ENCODE measurements at places on chromosomes 5 and 9.

DNA sequence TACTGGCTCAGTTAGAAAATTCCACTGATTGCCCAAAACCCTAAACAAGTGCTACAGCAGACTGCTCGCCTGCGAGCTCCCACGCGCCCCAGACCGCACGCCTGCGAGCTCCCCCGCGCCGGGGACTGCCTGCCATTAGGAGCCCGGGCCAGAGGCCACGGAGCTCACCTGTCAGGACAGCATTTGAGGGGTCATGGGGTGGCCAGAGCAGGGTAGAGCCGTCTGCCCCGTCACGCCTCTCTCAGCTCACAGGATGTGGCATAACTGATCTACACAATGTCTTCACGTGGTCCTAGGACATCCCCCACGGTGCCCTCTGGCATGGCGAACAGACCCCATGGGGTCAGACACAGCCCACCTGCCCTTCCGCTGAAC is 29.1 kb upstream of the LRRC14B start:
- no peak for DNase-seq

DNA sequence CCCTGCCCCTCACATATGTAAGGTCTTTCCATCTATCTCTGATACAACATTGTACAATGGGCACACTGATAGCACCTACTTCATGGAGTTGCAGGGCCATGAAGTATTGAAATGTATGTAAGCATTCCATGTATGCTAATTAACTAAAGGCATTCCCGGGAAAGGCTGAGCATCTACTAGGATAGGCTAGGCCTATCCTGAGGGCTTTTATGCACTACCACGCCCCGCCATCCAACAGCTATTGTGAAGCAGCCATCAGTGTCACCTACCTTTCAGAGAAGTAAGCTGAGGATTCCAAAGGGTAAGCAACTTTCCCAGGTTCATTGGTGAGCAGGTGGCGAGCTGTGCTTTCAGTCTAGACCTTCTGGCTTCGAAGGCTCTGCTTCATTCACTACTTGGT is 47.6 kb downstream of the NSG2 start:
- DNase-seq = no peak

DNA sequence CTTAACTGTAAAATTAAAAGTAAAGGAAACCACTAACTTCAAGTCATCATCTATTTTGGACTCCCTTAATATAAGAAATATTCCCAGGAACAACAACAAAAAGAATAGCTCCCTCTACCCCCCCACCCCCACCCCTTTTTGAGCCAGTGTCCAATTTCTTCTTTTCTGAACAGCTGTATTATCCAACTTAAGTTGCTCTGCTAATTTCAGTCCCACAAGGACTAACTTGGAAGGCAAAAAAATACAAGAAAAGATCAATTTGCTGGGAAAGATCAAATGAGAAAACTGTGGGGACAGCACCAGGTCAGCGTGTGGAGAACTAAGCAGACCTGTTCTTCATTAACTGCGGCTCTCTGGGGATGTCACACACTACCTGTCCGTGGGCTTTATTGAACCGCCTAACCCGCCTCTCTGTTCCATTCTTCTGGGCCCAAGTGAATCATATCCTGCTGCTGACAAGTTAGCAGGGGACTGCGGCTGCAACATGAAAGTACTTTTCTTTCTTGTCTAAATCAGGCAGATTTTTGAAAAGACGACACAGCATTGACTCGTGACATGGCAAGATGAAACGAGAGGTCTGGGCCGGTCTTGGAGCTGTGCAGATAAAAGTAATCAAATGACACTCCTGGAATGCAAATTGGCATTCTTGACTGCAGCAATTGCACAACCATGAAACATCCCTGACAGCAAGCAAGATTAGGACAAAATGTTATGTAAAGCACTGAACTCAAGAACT is 2.7 kb downstream of the BNC2 start:
- DNase-seq = no peak

GRCh38 chr5:75351139-75351926 is 14.3 kb downstream of the HMGCR start:
- no peak for DNase-seq

- DNase-seq = peak; percentile 75
Measured at GRCh38 chr9:33329117-33329563, 38.8 kb downstream of the NFX1 start.

- no peak for DNase-seq
Measured at GRCh38 chr9:652914-653313, 188.6 kb upstream of the DMRT1 start.

DNA sequence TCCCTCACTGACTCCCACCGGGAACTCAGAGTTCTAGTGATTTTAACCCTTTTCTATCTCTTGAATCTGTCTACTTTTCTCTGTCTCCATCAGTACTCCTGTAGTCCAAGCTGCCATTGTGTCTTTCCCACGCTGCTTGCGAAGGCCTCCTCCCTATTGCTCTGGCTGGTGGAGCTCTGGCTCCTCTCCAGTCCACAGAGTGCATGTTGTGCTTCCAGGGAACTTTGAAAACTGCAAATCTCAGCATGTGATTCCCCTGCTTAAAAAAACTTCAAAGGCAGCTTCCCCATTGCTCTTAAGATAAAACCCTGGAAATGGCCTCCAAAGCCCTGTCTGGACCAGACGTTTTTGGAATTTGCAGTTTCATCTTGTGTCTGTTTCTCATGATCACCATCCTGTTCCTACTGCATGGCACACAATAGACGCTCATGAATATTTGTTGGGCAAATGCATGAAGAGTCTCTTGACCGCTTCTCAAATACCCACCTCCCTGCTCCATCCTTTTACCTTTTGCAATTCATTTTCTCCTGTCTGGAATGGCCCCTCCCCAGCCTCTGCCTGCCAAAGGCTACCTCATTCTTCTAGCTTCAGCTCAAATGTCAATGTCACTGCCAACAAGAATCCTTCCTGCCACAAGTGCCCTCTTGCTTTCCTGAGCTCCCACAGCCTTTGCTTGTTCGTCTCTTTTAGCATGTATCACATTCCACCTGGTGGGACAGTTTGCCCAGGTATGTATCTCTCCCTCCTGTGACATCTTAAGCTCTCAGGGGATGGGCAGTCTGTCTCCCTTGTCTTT is 293.2 kb downstream of the ARHGAP26 start:
- DNase-seq = no peak

DNA sequence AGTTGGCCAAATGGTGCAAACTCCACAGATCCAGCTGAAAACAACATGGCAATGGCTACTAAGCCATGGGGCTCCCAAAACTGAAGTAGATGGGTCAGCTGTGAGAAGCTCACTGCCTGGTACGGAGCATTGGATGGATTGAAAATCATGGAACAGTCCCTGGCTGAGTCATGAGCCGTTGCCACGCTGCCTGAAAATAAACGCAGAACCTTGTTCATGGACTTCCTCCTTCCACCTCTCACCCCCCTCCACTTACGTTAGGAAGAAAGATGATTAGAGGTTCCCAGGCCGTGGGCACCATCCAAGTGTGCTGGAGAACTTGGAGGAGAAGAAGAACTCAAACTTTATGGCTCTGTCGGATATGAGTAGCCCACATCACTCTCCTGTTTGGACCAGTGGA is 6.8 kb upstream of the DIPK1B start:
- no peak for DNase-seq

- no peak for DNase-seq
Measured at GRCh38 chr9:26112724-26113123, 434.5 kb upstream of the TUSC1 start.

DNA sequence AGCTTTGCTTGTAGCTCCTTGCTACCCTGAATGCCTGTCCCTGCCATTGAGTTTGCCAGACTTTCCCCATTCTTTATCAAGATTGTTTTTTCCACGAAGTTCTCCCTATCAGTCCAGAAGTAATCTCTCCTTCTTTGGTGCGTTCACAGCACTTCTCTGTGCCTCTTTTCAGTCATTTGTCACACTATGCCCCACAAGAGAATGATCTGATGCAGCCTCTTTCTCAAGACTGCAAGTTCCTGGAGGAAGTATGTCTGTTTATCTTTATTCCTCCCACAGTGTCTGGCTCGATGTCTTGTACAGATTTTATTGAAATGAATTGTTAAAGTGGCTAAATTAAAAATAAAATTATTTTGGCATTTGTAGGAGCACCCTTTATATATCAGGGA is 99.3 kb downstream of the CCDC192 start:
- DNase-seq = no peak

- peak; percentile 74 for DNase-seq
Measured at GRCh38 chr5:33310451-33310850, 130.3 kb upstream of the TARS1 start.

DNA sequence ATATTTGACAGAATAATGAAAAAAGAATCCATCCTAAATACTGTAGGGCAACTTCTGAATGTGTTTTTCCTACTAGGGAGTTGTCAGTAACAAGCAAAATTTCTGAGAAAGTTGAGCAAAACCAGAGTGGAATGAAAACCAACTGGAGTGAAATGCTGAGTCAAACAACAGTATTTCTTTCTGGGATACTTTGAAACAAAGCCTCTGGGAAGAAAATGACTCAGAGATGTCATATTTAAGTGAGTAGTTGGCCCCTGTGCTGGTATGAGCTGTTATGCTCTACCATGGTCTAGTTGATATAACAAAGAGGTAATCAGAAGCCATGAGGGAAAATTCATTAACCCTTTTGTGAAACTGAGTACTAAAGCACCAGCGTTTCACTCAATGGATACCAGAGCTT is 372.1 kb upstream of the C9orf72 start:
- DNase-seq = no peak

DNA sequence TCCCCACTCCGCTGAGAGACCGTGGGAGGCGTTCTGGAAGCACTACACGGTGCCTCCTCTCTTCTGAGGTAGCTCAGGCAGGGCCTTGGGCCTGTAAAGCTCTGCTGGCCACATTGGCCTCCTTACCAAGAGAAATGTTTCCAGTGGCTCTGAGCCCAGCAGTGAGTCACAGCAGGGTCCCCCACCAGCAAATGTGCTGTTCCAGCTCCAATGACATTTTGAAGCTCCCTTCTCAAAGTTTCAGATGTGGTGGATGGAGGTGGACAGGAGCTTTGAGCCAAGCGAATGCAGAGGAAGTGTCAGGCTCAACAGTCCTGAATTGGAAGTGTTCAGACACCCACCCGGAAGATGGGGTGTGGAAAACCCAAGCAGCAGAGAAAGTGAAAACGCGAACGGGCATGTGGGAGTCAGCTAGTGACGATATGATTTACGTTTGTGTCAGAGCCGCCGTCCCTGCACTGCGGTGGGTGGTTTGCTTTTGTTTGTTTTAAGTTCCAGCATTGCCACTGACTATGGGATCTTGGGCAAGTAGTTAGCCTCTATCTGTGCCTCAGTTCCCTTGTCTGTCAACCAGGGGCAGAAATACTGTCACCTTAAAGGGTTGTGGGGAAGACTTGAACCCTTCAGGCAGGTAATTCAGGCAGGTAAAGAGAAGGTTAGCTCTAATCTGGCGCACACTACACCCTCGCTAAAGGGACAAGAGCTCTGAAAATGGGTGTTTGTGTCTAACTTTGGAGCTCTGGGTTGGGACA is 38.2 kb downstream of the C5orf15 start:
- no peak for DNase-seq

DNA sequence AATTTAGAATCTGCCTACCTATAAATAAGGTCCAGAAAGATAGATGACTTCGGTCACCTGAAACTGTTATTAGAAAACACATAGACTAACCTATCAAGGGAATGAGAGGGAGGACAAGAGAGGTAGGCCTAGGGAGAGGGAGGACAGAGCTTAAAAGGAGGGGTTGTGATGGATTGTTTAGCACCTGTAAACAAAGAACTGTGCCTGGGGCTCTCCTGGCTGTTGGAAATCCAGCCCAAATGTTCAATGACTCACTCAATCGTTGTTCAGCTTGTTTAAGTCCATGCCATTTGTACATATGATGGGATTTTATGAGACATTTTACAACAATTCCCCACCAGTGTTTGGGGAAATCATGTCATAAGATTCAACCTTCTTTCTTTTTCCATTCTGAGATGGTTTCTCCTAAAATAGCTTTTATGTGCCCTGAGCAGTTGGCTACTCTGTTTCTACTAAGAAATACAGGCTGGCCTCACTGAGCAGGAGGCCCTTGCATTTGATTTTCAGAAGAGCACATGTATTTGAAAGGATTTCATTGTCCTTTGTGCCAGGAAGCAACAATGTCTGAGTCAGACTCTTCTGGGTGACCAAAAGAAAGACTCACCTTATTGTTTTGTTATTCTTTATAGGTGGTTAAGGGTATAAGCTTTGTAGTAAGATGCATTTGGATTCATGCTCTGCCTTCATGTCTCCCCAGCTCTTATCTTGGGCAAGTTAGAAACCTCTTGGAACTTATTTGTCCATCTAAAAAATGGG is 48.2 kb upstream of the GPR151 start:
- no peak for DNase-seq

DNA sequence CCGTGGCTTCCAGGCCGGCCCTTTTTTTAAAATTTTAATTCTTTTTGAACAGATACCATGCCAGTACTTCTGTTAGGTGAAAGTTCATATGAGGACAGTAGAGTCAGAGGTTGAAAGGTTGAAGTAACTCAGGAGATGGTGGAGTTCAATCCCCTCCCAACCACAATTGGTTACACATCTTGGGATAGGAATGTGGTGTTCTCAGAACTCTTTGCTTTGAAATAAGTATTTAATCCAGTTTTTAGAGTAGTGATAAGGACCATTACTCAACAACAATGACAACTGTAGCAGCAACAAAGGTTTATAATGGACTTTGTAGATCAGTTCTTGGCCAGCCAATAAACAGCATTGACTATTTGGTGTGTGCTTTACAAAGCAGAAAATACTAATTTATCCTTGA is 116.0 kb downstream of the ARHGAP26 start:
- DNase-seq = no peak

- DNase-seq = no peak
Measured at GRCh38 chr5:73525606-73526203, 27.5 kb downstream of the BTF3 start.

DNA sequence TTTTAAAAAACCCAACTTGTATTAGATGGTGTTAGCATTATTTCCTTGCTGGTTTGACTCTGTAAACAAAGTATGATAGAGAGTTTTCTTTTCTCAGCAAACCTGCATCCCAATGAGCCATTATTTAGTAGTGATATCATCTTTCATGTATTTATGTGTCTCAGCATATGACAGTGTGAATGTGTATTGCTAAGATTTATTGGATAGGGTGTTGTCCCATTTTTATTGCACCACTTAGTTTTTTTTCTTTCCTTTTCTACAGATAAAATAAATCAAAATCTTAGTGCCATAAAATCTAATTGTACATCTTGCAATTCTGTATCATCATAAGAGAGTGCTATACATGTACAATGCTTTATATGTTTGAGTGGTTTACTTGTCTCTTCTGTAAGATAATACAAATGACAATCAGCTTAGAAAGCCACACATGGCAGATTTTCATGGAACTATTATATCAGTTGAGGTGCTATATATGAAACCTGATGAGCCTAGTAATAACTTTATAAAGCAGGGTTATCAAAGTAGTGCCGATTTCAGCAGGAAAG is 149.2 kb upstream of the CYLC2 start:
- no peak for DNase-seq

GRCh38 chr9:112233769-112234168 is 58.7 kb upstream of the SUSD1 start:
- peak; percentile 1 for DNase-seq

GRCh38 chr5:88389338-88390095 is 120.9 kb upstream of the TMEM161B start:
- no peak for DNase-seq

DNA sequence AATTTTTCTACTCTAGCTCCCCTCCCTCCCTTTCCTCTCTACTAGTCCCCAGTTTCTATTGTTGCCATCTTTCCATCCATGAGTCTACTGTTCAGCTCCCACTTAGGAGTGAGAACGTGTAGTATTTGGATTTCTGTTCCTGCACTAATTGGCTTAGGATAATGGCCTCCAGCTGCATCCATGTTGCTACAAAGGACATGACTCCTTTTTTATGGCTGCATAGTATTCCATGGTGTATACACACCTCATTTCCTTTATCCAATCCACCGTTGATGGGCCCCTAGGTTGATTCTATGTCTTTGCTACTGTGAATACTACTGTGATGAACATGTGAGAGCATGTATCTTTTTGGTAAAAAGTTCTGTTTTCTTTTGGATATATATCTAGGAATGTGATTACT is 138.9 kb upstream of the MSX2 start:
- DNase-seq = no peak

All from amniotic stem cell (primary cell).